ENCODE measurements at places on chromosomes 11 and 22.
A peak's percentile ranks its signal among the peaks of the same experiment; 100 is the strongest.

DNA sequence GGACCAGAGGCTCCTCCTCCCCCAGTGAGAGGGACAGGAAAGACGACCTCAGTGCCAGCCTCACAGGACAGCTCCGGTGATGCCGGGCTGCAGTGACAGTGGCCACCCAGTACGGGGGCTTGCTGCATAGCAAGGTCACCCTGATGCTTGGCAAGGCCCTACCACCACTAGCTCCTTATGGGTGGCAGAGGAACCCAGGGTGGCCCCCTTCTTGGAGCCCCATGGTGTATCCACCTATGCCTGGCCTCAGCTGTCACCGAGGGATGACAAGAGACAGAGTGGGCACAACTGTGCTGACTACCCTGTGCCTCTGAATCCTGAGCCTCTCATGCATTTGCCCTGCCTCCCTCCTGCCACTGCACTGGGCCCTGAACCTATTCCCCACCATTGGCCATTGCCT lies 809.2 kb downstream of the TBC1D22A start:
- peaks cover 6% of the 10 kb centered on the region for H3K27me3 ChIP-seq
- no peak overlapping the region for H3K27ac ChIP-seq
- H3K36me3 ChIP-seq = no peaks in the 10 kb centered on the region
- DNase-seq = no peak

GRCh38 chr11:20452585-20452984 lies 65.1 kb downstream of the PRMT3 start:
- no peaks in the 10 kb centered on the region for H3K27me3 ChIP-seq
- no peak overlapping the region for H3K27ac ChIP-seq
- no peak for DNase-seq
- H3K36me3 ChIP-seq = no peaks in the 10 kb centered on the region
- H3K4me3 ChIP-seq = no peak overlapping the region

DNA sequence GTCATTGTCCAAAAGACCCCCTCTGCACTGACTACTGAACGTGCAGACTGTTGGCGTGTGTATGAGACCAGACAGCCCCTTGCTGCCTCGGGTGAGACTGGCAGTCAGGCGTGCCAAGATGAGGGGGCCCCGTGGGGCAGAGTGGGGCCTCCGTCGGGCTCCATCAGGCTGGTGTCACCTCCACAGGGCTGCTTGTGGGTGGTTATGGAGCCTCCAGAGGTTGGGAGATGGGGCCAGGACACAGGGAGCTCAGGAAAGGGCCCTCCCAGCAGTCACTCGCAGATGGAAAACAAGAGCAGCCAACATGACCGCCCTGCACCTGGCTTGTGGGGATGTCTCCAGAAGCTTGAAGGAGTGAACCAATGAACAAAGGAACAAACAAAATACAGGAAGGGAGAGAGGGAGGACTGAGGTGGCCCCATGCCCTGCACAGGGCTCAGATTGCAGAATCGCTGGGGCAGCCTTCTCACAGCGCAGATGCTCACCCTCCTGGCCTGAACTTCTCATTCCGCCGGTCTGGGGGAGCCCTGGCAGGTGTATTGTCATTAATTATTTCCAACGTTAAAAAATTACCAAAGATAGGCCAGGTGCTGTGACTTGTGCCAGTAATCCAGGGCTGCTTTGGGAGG lies 5.5 kb upstream of the PHLDA2 start:
- DNase-seq = no peak
- no peaks in the 10 kb centered on the region for H3K36me3 ChIP-seq
- H3K27me3 ChIP-seq = peaks cover 5% of the 10 kb centered on the region
- H3K27ac ChIP-seq = no peak overlapping the region
- no peak overlapping the region for H3K4me3 ChIP-seq

- no peaks in the 10 kb centered on the region for H3K36me3 ChIP-seq
- peaks cover 29% of the 10 kb centered on the region for H3K4me1 ChIP-seq
- no peaks in the 10 kb centered on the region for H3K27me3 ChIP-seq
- no peak for DNase-seq
These were observed 63.0 kb downstream of the RELT start for GRCh38 chr11:73439002-73439843.

DNA sequence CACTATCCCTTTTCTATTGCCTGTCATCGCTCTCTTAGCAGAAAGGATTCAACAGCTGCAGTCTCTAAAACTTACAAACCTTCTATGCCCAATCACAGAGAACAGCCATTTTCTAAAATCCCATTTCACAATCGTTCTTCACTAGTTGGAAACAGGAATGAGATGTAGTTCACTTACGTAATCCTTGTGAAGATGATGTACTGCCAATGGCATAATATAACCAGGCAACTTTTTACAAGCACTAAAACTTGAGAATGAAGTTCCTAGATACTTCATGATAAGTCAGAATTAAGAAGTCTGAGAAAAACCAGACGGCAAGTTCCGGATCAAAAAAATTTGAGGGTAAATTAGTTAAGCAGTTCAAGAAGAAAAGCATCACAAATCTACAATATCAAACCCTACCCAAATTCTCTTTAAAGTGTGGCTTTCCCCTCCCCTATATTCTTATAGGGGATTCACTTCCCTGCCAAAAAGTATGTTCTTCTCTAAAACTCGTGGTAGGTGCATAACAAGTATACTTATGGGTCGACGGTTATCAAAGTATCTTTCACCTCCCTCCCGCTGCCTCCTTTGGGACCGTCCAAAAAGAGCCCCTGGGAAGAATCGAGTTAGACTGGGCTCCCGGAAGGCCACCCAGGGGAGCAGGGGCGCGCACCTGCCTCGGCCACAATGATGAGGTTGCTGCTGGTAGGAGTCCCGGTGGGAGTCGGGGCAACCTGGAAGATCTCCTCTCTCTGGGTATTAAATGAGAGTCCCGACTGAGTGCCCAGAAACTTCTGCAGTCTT lies 666 bp downstream of the MSANTD4 start:
- DNase-seq = no peak
- H3K27ac ChIP-seq = peak overlapping the region; percentile 74
- H3K36me3 ChIP-seq = no peaks in the 10 kb centered on the region
- peaks cover 47% of the 10 kb centered on the region for H3K4me1 ChIP-seq
- H3K27me3 ChIP-seq = no peaks in the 10 kb centered on the region
